ENCODE measurements at places on chromosomes 16 and 17.

DNA sequence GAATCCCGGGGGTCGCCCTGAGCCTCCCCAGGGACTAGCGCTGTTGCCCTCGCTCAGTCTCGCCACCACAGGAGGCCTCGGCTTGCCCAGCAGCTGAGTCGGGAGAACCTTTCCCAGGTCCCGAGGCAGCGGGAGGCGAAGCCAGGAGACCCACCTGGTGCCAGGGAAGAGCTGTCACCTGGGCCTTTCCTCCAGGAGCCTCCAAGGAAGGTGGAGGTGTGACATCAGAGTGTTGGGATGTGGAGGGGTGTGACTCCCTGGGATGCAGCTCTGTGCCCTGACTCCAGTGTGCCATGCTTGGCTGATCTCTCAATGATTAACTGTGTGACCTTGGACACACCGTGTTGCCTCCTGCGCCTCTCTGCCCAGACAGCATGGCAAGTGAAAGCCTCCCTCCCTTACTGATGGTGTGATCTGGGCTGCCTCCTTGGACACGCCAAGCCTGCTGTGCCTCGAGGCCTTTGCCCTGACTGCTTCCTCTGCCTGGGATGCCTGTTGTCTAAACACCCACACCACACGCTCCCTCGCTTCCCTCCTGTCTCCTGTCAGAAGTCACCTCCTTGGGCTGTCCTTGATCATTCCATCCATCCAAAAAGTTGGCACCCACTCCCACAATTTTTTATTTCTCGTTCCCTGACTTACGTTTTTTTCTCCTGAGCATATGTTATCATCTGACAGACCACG is 88.0 kb downstream of the CMIP start:
- no peak for DNase-seq

DNA sequence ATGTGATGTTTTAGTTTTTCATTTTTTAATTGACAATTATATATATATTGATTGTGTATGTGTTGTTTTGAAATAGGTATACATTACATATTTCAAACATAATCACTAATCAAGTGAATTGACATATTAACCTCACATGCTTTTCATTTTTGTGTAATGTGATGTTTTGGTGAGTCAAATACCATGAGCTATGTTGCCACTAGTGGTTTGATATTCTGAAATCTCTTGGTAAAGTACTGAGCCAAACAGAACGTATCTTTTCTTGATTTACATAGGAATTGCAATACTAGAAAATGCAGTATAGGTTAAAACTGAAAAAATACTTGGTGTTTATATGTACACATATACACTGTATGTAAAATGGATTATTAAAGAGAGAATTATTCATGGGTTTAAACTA is 65.2 kb upstream of the SIAH1 start:
- DNase-seq, result no peak

- no peak for DNase-seq
These were observed 210.7 kb downstream of the STX8 start for GRCh38 chr17:9364837-9365430.

DNA sequence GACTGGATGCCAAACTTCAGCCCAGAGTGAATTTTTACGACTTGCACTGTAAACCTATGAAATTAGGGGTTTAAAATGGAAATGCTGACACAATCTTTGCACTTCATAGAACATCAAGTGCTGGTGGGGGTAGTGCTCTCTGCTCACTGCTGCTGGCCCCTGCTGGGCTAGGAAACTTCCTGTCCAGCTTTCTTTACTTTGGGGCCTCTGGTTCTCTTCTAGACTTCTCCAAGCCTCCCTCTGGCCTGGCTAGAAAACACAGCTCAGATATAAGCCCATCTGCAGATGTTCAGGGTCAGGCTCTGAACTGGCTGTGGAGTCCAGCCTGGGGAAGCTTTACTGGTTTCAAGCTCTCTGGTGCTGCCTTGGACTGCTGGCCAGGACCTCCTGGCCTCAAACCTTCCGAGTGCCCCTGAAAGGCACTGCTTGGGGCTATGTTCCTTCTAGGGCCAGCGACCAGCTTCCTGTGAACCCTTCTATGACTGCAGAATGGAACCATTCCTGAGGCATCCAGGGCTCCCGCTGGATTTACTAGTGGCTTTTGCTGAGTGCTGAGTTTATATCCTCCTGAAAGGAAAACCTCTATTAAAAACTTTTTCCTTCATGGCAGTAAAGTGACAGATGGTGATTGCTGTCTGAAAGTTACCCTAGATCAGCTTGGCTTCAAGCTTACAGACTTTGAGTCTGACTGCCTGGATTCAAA is 59.4 kb downstream of the TBX4 start:
- DNase-seq, result no peak

DNA sequence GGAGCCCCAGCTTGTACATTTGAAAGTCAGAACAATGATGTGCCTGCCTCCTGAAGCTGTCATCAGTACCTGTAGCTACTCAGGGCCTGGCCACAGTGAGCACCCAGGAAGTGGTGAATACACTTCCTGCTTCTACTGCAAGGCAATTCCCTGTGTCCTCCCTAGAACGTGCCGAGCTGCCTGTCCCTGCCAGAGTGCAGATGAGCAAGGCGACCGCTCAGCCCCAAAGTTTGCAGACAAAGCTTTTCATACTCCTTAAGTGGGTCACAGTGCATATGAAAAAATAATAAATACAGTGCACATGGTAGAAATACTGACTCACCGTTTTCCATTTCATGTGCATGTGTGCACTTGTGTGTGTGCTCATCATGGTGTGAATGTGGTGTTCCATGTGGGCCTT is 77.3 kb downstream of the MPRIP start:
- DNase-seq, result no peak

GRCh38 chr17:29568331-29569244 is at the start of gene TP53I13:
TSS of gene TP53I13 (plus strand) at chr17:29568701. CDS start at chr17:29568759, 58 bp downstream.
- DNase-seq, result peak; percentile 74
